ENCODE measurements at places on chromosomes 6 and 20.

DNA sequence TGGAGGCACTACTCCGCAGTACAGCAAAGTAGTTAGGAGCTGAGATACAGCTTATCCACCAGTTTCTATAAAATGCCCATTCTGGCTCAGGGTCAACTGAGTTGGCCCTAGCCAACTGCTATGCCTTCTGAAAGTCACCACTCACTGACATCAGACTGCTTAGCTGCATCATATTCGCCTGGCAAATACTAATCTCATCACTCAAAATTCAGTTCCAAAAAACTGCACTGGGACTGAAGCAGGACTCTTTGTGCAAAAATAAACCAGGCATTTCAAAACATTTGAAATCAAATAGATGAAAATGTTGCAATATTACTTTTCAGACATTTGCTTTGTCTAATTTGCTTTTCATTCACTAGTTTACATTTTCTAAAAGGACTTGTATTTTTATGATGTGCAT is 230.0 kb downstream of the ALDH8A1 start:
- no peak for DNase-seq

DNA sequence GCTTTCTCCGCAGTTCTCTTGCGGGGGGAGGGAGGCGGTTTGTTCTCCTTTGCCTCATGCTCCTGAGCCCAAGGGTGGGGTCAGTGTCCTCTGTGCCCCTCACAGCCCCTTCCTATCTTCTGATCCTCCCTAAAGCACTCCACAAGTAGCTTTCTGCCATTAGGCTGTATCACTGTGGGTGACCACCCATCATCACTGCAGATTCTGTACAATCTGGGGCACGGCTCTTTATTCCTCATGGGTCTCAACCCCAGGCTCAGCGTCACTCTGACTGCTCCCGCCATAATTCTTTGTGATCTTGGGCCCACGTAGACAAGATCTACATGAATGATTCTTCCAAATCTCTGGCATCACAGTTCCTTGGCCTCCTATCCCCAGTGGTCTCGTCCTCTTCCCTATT is 10.5 kb downstream of the NCR2 start:
- no peak for DNase-seq

- DNase-seq = peak; percentile 76
Observed at GRCh38 chr6:52566853-52567279, 10.0 kb downstream of the TRAM2 start.

DNA sequence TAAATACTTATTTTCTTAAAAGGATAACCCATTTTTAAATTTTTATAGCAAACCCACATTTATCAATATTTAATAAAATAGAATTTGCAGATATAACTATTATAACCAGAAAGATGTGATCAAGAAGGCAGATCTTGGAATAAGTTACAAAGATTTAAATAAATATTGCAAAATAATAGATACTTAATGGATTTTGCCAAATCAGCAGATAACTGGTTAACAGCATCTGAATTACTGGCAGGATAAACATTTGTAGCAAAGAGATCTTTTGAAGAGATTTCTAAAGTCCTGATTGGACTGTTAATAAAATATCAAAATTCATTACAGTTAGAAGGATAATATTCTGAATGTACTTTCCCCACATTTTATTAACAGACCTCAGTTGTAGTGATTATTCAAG is 144.2 kb downstream of the PDSS2 start:
- no peak for DNase-seq

DNA sequence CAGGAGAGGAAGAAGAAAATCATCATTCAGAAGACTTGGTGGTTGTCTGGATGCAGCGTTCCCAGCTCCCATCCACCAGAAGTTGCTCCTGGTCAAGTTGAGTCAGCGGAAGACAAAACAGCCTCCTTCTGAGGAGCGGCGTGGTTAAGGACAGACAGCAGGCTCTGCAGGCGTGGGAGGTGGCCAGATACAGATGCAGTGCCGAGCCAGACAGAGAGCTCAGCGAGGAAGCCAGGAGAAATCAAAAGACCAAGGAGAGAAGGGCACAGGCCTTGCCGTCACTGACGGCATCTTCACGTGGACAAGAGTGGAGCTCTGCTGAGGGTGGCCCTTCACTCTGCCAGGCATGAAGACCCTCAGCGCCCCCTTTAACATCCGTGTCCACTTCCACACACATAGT is 158.5 kb downstream of the THBS2 start:
- no peak for DNase-seq

GRCh38 chr6:159616456-159616855 is 76.6 kb downstream of the SOD2 start:
- DNase-seq = no peak

- no peak for DNase-seq
Observed at GRCh38 chr6:16754876-16755275, 6.4 kb downstream of the ATXN1 start.

DNA sequence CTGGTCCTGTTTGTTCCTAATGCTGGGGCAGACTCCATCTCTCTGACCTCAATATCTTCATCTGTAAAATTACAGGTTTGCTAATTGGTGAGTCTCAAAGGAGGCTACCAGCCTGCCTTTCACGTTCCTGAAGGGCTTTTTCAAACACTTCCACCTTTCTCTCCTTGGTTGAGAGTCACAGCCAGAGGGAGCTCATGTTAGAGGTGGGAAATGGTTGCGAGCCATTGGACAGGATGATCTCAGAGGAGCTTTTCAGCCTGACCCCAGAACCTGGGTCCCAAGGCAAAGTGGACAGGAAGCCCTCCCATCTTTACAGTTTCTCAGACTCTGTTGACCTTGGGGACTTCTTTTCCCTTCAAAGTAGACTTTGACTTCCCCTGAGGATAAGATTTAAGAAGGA is 37.6 kb downstream of the NDUFAF5 start:
- no peak for DNase-seq

GRCh38 chr6:44096612-44097011 is 30.6 kb downstream of the MRPL14 start:
- DNase-seq = no peak

DNA sequence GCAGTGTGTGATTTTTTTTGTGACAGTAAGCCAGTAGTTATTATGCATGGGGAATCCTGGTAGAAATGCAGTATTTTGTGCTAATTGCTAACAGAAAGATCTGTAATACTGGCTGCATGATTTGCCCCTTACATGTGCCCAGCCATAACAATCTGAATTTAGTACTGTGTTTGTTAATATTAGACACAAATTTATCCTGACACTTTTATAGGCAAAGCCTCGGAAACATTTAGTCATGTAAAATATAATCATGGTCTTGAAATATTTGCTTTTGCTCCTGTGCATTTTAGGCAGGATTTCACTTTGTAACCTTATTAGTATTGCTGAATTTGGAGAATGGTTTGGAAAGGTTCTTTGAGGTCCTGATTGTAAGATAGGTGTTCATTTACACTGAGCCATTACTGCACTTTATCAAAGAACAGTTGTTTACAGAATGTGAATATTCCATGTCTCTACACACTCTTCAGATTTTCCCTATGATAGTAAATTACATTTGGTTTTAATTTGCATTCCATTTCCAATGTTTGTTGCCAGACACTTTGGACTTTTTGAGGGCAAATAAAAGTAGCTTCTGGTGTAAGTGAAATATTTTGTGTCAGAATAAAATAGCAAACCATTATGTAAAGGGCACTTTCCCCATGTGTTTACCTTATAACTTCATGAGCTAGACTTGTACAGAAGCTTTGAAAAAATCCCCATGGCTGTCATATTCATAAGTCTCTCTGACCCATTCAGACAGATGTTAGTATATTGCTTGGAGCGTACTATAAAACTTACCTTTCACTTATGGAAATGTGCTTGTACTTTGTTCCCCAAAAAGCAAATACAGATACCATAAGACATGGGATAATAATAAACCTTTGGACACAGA is 349.9 kb downstream of the ARHGAP18 start:
- DNase-seq = no peak

DNA sequence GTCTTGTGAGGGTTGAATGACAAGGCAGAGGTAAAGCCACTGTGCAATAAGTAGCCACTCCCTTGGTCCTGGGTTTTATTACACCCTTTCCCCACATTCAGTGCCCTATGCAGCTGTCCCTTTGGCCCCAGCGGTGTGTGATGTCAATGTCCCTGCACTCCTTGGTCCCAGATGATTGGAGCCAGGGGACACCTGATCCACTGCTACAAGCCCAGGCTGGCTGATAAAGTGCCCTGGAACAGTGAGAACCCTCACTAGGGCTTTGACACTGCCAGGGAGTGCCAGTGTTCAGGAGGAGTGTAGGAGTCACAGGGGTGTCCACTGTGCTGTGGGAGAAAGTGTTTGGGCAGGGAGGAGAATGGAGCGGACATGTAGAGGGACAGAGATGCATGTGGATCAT is 30.4 kb downstream of the GABRR1 start:
- no peak for DNase-seq

DNA sequence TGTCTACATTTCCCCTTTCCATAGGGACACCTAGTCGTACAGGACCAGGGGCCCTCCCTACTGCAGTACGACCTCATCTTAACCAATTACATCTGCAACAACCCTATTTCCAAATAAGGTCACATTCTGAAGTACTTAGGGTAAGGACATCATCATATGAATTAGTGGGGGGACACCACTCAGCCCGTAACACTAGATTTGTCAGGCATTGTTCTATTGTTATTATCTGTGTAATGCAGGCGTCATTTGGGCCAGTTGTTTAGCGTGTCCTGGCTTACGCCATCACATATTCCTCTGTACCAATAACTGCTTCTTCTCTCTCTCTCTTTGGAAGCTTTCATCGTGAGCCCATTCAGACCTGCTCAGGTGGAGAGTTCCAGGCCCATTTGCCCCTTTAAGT is 89.3 kb downstream of the CAP2 start:
- no peak for DNase-seq

DNA sequence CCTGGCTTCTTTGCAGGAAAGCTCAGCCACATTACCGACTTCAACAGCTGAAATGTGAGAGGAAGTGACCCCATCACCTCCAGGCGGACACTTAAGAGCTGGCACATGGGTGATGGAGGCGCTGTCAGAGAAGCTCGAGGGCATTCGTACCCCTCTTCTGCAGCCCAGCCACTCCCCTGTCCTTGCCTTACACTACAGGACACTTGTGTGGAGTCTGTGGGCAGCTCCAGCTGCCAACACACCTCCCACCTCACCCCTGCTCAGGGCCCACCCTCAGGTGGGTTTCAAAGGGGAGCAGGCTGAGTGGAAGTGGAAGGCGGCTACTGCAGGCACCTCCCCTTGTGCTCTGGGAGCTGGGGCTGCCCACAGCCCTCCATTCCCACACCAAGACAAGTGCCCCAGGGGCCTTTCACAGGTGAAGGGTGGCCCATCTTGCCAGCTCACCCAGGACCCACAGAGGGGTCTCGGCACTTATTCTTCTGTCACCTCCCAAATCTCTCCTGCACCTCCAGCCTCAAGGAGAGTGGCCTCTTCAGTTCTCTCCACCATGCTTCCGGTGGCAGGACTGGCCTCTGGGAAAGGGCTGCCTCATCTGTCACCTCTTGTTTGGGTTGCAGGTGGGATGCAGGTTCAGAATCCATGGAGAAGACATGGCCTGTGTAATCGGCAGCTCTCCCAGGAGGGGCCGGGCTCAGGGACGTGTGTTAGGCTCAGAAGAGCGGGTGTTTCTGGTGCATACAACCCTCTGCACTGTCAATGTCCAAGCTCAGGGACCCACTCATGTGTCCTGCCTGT is 49.8 kb downstream of the IRF4 start:
- DNase-seq = no peak

DNA sequence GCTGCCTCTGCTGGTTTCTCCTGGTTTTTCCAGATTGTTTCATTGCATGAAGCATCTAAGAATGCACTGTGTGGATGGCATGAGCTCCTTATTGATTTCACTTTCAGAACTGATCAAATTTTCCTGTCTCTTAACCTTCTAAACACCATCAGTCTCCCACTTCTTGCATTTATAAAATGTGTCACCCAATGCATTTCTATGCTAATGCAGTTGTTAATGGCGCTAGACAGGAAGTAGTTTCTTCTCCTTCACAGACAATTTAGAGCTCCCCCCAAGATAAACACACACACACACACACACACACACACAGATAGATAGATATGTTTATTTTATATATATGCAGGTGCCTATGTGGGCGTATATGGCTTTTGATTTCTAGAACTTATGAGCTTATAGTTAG is 45.6 kb upstream of the FOXA2 start:
- DNase-seq = no peak

DNA sequence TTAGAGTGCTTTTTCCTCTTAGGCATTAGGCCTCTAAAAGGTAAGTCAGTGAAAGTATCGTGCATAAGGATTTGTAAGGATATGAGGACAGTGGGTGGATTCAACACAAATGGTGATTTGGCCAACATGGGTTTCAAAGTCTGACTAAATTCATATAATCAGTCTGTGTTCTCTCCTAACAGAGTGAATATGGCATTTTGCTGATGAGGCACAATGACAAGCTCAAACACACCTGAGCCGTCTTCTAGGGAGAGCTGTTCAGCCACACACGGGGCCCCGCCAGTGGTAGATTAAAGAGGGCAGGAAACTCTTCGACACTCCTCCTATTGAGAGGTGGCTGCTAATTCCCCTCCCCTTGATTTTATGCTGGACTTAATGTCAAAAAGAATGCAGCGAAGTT is 59.5 kb upstream of the PROKR2 start:
- DNase-seq = no peak

DNA sequence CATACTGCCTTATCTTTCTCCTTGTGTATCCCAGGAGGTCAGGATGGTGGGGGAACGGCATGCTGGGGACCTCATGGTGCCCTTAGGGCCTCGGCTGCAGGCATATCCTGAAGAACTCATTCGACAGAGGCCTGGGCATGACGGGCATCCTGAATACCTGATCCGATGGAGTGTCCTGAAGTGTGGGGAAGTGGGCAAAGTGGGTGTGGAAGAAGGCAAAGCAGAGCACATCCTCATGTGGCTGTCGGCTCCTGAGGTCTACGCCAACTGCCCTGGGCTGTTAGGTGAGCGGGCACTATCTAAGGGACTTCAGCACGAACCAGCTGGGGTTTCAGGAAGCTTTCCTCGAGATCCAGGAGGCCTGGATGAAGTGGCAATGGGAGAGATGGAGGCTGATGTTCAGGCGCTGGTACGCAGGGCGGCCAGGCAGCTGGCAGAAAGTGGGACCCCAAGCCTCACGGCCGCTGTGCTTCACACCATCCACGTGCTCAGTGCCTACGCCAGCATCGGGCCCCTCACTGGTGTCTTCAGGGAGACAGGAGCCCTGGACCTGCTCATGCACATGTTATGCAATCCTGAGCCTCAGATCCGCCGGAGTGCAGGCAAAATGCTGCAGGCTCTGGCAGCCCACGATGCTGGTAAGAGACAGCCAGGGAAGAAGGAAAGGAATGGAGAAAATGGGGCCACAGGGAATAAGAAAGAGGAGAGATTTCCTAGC is 2.4 kb downstream of the CUL9 start:
- no peak for DNase-seq

GRCh38 chr6:142013287-142013686 is 119.4 kb upstream of the GJE1 start:
- DNase-seq = peak; percentile 37

Data from AG04450 (cell line).